ENCODE measurements at places on chromosomes 2 and 18.

GRCh38 chr2:166591226-166591625 lies 97.2 kb upstream of the SCN7A start:
- no peak for DNase-seq

DNA sequence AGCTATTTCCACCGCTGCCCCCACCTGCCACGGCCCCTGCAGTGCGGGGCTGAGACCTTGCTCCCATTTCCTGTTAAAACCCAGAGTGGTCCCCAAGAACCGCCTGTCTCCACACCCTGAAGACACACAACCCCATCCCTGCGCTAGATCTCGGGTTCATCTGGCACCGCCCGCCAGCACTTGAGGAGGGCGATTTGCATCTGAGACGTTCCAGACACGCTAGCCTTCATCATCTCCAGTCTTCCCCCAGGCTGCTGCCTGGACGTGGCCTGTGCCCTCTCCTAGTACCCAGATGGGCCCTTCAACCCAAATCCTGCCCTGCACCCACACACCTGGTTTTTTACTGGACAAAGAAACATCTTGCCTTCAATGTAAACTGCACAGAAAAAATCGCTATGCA lies 49.8 kb downstream of the SLC66A2 start:
- no peak for DNase-seq

DNA sequence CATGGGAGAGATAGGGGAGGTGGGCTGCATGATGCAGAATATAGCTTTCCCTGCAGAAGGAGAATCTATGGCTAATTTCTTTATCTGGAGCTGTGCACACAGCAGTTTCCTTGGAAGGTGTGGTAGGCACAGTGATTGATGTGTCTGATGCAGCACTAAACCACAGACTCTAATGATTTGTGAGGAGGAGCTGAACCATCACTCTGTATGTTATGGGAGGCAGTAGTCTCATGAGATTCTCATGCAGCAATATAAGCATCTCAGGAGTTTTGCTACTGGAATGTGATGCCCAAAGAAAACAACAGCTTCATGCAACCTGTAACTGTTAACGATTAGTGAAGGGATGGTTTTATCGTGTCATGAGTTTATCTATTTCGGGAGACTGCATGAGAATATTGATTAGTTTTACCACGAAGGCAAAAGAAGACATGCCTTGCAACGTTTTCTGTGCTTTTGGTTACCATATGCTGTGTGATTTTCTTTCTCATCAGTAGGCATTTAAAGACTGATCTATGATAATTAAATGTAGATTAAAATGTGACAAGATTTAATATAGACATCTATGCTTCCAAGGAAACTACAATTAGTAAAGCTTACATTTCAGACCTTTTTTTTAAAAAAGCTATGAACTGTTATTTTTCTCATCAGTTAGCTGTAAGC lies 286.8 kb downstream of the ARL6IP6 start:
- DNase-seq, result no peak

DNA sequence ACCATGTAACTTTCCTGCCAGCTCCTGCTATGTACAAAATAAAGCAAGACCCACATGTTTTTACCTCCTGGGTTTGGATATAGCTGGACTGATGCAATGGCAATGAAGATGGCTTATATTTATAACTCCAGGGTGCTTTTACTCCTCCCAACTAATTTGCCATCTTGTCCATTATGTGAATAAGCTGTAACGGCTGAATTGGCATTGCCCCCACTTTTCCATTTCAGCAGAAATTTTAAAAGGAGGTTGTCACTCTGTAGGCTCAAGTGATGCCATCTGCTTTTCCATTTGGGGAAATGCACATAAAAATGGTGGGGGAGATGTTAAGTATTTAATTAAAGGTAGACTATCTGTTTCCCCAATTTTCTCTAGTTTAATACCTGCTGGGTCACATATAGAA lies 345.5 kb downstream of the ERBB4 start:
- no peak for DNase-seq

DNA sequence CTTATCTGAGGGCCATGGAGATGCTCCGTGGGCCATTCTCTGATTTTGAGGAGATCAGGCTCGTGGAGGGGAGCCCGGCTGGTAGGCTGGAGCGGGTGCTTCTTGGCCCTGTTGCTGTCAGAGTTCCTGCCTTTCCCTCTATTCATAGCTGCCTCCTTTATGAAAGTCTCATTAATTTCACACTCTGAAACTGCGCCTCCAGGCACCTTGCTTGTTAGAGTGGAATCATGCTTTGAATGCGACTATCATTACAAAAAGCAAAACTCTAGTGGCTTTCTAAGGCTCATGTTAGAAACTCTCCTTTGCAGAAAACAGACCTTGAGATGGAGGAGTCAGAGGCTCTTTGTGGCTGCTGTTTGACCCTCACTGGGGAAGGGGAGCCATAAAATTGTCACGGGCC lies 131.0 kb upstream of the SNTG2 start:
- no peak for DNase-seq

- DNase-seq, result peak; percentile 65
Measured at GRCh38 chr18:3715231-3716080, 265.5 kb downstream of the TGIF1 start.

DNA sequence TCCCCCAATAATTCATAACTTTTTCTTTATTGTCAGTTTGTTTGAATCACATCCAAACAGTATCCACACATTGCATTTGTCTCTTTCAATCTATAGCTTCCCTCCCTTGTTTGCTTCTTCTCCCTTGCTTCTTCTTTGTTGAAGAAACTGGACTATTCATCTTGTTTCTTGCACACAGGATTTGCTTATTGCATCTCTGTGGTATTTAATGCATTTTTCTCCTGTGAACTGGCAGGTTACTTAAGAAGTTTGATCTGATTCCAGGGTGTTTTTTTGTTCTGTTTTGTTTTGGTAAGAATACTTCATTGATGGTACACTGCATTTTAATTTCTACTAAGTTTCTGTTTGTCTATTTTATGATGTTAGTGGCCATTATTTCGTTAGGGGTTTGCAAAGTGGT lies 166.8 kb downstream of the CAMKMT start:
- no peak for DNase-seq

- DNase-seq, result no peak
Measured at GRCh38 chr18:29164020-29164706, 987.2 kb upstream of the CDH2 start.

- no peak for DNase-seq
Measured at GRCh38 chr2:100846716-100847115, 26.8 kb downstream of the NPAS2 start.

DNA sequence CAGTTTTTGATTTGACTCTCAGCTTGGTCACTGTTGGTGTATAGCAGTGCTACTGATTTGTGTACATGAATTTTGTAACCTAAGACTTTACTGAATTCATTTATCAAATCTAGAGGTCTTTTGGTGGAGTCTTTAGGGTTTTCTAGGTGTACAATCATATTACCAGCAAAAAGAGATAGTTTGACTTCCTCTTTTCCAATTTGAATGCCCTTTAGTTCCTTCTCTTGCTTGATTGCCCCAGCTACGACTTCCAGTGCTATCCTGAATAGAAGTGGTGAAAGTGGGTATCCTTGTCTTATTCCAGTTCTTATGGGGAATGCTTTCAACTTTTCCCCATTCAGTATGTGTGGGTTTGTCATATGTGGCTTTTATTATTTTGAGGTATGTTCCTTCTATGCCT lies 312.9 kb upstream of the REV1 start:
- DNase-seq, result no peak

- no peak for DNase-seq
Measured at GRCh38 chr2:223182356-223182755, 130.4 kb downstream of the KCNE4 start.

- DNase-seq, result no peak
Measured at GRCh38 chr2:139439100-139439499, 658.9 kb upstream of the NXPH2 start.

GRCh38 chr2:132374151-132374550 lies 42.5 kb upstream of the GPR39 start:
- no peak for DNase-seq

DNA sequence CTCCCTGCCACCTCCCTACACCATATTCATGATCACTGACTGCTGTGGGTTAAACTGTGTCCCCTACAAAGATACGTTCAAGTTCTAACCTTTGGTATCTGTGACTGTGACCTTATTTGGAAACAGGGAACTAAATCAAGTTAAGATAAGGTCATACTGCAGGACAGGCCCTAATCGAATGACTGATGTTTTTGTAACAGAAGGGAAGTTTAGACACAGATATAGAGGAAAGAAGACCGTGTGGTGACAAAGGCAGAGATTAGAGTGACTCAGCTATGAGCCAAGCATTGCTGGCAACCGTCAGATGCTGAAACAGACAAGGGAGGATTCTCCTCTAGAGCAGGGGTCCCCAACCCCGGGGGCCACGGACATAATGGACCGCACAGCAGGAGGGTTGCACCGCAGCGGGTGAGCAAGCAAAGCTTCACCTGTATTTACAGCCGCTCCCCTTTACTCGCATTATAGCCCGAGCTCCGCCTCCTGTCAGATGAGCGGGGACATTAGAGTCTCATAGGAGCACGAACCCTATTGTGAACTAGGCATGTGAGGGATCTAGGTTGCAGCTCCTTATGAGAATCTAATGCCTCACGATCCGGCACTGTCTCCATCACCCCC lies 28.9 kb upstream of the RNF152 start:
- no peak for DNase-seq

DNA sequence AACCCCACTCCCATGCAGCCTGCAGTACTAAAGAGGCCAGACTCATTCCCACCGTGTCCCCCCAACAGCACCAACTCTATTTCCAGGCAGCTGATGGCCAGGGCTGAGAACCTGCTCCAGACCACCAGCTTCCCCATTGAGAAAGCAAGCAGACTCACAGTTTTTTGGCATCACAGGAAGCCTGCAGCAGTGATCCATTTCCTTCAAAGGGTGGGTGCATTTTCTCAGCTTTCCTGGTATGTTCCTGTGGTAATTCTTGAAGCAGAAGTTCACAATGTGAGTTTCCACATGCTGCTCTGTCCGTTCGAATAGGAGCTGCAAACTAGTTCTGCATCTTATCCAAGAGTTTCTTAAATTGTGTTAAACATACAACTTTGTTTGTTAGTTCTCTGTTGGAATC lies 1249.6 kb upstream of the FAM98A start:
- no peak for DNase-seq

- no peak for DNase-seq
Measured at GRCh38 chr2:39629646-39630045, 36.1 kb upstream of the TMEM178A start.

- no peak for DNase-seq
Measured at GRCh38 chr2:241897231-241897916, 27.8 kb downstream of the RTP5 start.

DNA sequence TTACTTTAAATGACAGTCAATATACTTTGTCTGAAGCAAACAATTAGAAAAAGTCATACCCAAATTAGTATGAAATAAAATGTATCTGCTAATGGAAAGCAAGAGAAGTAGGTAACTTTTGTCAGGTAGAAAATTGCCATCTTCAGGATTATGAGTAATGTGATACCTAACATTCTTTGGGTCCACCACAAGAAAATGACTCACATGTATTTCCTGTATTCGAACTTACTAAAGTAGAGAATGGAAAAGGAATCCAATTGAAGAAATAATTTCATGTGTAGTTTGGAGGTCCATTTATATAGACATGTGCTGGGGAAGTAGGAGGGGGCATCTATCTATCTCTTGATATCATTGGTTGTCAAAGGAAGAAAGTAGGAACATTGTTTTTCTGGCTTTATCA lies 636.2 kb upstream of the CHAC2 start:
- DNase-seq, result no peak

- no peak for DNase-seq
Measured at GRCh38 chr2:23637011-23637778, 252.2 kb downstream of the KLHL29 start.

Data from NCI-H1930 (cell line).